Esophagus mucosa (tissue), 1 donor: ENCODE measurements at places on chromosomes 13 and 19.

GRCh38 chr13:94859278-94859691 lies 146.9 kb upstream of the SOX21 start:
- peak; percentile 54 for ATAC-seq

GRCh38 chr13:60035874-60036273 lies 127.9 kb downstream of the DIAPH3 start:
- ATAC-seq = no peak

GRCh38 chr13:106919133-106919532 lies 351.2 kb upstream of the ARGLU1 start:
- no peak for ATAC-seq

DNA sequence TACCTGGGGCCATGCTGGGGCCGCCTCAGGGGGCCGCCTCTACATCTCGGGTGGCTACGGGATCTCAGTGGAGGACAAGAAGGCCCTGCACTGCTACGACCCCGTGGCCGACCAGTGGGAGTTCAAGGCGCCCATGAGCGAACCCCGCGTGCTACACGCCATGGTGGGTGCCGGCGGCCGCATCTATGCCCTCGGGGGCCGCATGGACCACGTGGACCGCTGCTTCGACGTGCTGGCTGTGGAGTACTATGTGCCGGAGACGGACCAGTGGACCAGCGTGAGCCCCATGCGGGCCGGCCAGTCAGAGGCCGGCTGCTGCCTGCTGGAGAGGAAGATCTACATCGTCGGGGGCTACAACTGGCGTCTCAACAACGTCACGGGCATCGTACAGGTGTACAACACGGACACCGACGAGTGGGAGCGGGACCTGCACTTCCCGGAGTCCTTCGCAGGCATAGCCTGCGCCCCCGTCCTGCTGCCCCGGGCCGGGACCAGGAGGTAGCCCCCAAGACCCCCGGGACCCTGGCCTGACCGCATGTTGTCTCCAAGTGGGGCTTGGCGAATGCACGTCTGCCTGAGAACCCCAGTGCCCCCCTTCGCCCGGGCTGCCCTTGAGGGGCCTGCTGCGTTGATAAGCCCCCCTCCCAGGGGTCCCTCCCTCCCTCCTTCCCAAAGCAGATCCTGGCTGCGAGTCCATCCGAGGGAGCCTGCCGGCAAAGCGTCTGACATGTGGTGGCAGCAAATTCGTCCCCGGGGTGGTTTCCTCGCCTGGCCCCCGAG lies 14.5 kb upstream of the CRTC1 start:
- no peak for ATAC-seq

GRCh38 chr19:39427707-39428106 lies 8.0 kb downstream of the RPS16 start:
- no peak for ATAC-seq
